ENCODE measurements at places on chromosomes 1 and 21.

- DNase-seq = no peak
These were observed 73.3 kb downstream of the CNIH3 start for GRCh38 chr1:224689374-224689773.

- no peak for DNase-seq
These were observed 25.1 kb downstream of the POFUT2 start for GRCh38 chr21:45262616-45263015.

GRCh38 chr21:43343992-43344886 is 82.7 kb downstream of the SIK1 start:
- DNase-seq = no peak

DNA sequence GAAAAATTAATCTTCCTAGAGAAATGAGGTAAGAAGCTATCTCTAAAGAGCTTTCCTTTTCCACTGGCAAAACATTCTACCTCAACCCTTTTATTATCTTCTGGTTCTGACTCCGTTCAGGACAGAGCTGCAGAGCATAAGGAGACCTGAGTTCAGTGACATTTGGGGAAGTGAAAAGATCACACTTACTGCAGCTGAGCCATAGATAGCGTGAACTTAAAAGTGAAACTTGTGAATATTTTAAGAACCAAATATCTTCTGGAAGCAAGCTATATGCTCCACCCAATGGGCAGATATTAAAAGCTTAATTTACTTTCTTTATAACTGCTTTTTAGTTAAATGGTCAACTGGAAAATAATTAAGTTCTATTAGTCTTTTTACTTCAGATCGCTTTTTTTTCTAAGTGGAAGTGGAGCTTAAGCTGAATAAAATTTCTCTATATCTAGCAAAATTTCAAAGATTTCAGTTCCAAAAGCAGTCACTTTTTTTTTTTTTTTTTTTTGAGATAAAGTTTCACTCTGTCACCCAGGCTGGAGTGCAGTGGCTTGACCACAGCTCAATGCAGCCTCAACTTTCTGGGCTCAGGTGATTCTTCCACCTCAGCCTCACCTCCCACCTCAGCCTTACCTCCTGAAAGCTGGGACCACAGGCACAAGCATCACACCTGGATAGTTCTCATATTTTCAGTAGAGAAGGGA is 11.9 kb downstream of the PTPN22 start:
- DNase-seq = no peak

GRCh38 chr1:169644297-169644696 is 14.4 kb upstream of the SELP start:
- no peak for DNase-seq

DNA sequence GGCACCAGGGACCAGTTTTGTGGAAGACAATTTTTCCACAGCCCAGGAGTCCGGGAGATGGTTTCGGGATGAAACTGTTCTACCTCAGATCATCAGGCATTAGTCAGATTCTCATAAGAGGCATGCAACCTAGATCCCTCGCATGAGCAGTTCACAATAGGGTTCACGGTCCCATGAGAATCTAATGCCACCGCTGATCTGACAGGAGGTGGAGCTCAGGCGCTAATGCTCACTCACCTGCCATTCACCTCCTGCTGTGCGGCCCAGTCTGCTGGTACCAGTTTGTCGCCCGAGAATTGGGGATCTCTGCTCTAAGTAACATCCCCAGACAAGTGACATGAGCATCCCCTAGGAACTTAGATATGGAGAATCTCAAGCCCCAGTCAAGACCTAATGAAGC is 180.7 kb downstream of the COQ8A start:
- DNase-seq = no peak

DNA sequence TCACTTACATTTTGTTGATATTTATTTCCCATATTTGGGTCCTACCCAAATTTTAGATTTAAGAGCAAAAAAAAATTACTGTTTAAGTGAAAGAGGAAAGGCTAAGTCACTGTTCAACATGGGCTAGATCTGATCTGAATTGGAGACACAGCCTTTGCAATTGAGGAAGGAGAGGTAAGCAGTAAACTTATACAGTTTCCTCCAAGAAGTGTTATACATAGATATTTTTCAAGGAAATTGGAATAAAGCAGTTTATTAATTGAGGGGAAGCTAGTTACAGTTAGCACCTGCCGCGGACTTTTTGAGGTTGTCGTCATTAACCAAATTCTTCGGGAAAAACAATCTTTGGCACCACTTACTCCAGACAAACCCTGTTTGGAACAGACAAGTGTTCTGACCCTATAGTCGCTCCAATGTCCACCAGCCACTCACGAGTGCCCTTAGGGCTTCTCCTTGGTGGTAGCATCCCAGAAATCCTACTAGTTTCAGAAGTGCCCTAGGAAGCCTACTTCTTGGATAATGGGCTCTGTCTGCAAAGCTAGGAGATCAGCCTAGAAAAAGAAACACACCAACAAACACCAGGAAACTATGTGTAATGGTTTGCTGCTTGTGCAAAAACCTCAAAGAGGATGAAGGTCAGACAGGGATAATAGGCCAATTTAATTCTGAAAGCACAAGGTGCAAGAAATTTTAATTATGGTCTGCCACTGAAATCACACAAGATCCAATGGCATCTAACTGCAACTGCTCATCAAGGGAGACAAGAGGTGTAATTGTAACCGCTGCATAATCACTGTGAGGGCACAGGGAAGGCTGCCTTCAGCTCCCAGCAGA is 2.5 kb downstream of the WLS start:
- DNase-seq = no peak

- DNase-seq = no peak
These were observed 93.9 kb downstream of the DAB1 start for GRCh38 chr1:57329937-57330336.

GRCh38 chr1:152501704-152502103 is 8.9 kb upstream of the LCE5A start:
- peak; percentile 1 for DNase-seq

DNA sequence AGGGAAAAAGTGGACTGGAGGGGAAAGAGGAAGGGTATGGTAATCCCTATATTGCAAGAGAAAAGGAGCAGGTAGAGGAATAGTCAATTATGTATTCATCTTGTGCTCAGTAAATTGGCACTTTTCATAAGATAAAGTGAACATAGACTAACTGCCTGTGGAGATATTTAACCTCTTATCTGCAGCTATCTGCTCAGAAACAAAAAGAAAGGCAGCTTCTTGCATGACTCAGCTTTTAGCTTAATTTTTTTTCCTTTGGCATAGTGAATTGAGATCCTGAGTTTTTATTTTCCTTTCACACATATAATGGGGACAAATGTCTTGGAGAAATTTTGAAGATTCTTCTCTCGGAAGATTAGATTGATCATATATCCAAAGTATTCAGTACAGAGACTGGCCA is 127.6 kb upstream of the F3 start:
- no peak for DNase-seq

GRCh38 chr1:113422315-113423068 is 32.2 kb downstream of the MAGI3 start:
- DNase-seq = no peak

DNA sequence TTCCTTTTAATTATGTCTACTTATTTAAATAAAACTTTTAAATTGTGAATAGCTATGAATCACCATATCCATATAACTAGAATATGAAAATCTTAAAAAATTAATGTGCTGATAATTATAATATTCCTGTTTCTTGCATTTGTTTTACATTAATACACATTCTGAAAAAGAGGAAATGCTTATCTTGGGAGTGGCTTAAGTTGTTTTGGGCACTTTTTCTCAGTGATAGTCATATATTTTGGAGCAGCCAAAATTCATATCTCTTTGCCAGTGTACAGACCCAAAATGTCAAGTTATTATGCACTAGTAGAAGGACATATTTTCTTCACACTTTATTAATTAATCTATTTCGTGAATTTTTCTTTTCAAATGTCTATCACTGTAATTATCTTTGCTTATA is 838.5 kb downstream of the USP25 start:
- DNase-seq = no peak

- peak; percentile 70 for DNase-seq
These were observed 101.9 kb downstream of the PLPP3 start for GRCh38 chr1:56477164-56478111.

DNA sequence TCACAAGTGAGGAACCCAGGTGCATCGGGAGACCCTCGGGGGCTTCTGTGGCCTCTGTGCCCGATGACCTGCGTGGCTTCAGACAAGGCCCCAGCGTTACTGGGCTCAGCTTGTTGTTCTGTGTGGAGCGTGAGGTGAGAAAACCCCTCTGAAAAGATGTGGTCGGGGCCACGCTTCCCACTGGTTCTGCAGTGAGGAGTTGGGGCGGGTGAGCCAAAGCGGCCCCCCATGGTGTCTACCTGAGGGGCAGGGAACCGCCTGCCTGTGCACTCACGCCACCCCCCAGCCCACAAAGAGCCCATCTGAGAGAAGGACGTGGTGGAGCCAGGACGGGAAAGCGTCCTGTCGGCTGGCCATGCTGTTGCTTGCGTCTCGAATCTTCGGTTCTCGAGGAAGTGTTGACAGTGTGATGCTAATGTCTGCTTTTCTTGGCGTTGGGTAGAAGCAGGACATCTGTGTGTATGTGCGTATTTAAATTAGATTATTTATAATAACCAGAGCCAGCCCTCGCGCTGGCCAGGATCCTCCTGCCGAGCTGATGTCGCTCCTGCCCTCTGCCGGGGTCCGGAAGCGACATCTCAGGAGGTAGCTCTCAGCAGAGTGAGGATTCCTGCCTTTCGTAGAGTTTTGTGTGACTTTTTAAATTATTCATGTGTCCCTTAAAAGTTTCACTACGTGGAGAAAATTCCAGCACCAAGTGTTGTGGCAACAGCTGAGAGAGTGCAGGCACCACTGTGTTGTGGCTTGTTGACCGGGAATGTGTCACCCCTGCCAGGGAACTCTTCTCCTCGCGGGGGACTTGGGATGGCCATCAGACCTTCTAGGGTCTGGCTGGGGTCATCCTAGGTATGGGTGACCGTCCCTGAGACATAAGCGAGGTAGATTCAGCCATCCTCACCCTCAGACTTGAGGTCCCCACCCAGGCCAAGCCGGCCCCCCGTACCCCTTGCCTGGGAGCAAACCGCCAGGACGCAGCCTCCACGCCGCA is 15.3 kb downstream of the TMEM201 start:
- no peak for DNase-seq

- DNase-seq = no peak
These were observed 33.7 kb downstream of the RTCA start for GRCh38 chr1:100299521-100300222.

DNA sequence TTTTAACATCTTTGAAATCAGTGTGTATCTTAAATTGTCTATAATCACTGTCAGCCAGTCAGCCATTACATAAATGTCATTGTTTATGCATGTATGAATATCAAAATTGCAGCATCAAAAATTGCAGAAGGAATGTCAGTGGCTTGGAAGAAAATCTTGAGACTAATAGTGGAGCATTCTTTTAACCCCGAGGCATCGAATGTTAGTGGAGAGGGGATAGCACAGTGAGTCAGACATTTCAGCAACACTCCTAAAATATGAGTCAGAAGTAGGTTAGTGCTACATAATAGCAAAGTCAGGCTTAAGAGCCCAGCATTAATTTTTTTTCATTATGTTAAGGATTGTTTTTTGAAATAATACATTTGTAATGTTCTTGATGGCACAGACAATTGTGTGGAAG is 45.5 kb downstream of the SNRPE start:
- peak; percentile 94 for DNase-seq

GRCh38 chr21:28953247-28953646 is 39.4 kb downstream of the LTN1 start:
- DNase-seq = no peak

Data from fibroblast of upper back skin (primary cell).